ENCODE measurements at places on chromosomes 11 and 22. TPM values are rescaled to one million over a fixed set of nuclear protein-coding genes. Genes with fewer than 3 reads are reported as not detected.

- no peaks in the 10 kb centered on the region for H3K4me1 ChIP-seq
- H3K27me3 ChIP-seq = peaks cover 3% of the 10 kb centered on the region
- no peak overlapping the region for H3K4me3 ChIP-seq
- no peak for DNase-seq
These were observed 67.6 kb upstream of the TENM4 start for GRCh38 chr11:79508461-79508860.

DNA sequence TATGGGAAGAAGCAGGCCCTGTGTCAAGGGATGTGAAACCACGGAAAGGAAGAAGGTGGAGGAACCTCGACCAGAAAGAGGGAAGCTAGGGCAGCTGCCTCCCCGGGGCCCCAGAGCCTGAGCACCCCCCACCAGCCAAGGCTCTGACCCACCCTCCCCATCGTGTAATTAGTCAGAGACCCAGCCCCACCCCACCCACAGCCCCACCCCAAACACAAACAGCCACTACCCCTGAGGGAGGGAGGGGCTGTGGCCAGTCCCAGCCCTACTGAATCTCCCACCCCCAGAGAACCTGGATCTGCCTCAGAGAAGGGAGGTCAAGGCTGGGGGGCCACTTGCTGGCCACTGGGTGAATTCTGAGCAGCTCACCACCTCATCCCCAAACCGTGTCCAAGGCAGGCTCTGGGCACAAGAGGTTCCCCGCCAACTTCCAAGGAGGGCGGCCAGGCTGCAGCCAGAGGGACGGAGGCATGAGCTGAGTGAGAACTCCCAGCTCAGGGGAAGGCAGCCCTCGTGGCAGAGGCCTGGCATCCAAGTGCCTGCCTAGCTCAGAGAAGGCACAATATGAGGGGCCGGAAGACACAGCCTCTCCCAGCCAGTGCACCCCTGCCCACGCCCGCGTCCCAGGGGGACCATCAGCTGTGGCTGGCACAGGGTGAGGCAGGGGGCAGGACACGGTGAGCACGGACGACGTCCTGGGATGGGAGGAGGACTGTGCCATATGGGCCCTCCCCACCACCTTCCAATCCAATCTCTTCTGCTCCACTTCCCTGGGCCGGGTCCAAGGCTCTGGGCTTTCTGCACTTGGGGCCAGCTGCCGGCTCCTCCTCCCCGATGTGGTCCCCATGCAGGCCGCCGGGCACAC is 2.7 kb downstream of the PLXNB2 start:
- H3K27ac ChIP-seq = no peak overlapping the region
- no peak overlapping the region for H3K4me3 ChIP-seq
- H3K36me3 ChIP-seq = no peaks in the 10 kb centered on the region
- no peak for DNase-seq

DNA sequence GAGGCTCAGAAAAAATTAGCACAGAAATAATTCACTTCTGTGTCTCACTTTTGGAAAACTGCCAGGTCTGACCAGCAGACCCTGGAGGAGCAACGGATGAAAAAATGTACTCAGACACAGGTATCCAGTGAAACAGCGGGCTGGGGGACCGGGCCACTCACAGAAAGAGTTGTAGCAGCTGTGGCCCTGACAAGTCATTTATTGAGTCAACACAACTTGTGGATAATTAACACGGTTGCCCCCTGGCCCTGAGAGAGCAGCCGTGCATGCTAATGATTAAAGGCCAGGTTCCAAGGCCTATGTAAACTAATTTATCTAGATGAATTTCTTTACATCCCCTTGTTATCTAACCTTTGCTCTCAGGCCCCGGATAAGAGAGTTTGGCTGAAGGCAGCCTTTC is 131.3 kb downstream of the AASDHPPT start:
- no peak for DNase-seq
- H3K4me3 ChIP-seq = no peak overlapping the region
- no peaks in the 10 kb centered on the region for H3K36me3 ChIP-seq
- no peaks in the 10 kb centered on the region for H3K4me1 ChIP-seq
- no peak overlapping the region for H3K27ac ChIP-seq

The FAM181B gene
- not detected for total RNA-seq

GRCh38 chr11:116882386-116882785 is 45.0 kb upstream of the APOA1 start:
- no peak overlapping the region for H3K27ac ChIP-seq
- peaks cover 22% of the 10 kb centered on the region for H3K4me1 ChIP-seq
- H3K36me3 ChIP-seq = peaks cover 4% of the 10 kb centered on the region
- DNase-seq = peak; percentile 30
- H3K27me3 ChIP-seq = no peaks in the 10 kb centered on the region

The MS4A7 gene
- total RNA-seq = not detected

The PYGM gene
- total RNA-seq = 0.87 TPM

- H3K4me3 ChIP-seq = no peak overlapping the region
- no peak for DNase-seq
- H3K27ac ChIP-seq = no peak overlapping the region
- peaks cover 11% of the 10 kb centered on the region for H3K4me1 ChIP-seq
These were observed 3.0 kb upstream of the SWAP70 start for GRCh38 chr11:9660886-9661285.

- H3K36me3 ChIP-seq = no peaks in the 10 kb centered on the region
- H3K27ac ChIP-seq = no peak overlapping the region
- H3K27me3 ChIP-seq = no peaks in the 10 kb centered on the region
- H3K4me3 ChIP-seq = no peak overlapping the region
- no peaks in the 10 kb centered on the region for H3K4me1 ChIP-seq
These were observed 30.9 kb downstream of the OSBPL5 start for GRCh38 chr11:3134218-3134621.

DNA sequence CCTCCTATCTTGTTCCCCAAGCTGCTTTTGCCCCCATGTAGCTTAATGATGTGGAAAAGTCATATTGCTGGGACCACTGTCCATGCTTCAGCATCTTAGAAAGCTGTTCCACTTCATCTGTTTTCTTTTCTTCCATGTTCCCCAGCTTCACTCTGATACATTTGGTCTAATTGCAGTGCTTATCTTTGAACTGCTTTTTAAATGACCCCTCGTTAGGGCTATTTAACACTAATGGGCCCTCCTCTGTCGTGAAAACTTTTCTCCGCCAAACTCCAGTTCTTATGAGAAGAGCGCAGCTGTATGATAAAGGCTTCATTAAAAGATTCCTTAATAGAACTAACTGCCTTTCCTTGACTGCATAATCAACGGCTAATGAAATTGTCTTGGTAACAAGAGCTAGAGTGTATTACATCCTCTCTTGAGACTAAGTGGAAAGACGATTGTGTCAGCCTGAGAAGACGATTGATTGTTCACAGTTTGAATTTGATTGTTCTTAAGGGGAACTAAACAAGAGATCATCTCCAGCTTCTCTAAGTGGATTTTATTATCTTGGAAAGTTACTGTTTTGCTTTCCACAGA is 165.0 kb upstream of the MTNR1B start:
- H3K4me3 ChIP-seq = no peak overlapping the region
- DNase-seq = no peak
- no peaks in the 10 kb centered on the region for H3K27me3 ChIP-seq
- H3K27ac ChIP-seq = no peak overlapping the region
- H3K4me1 ChIP-seq = no peaks in the 10 kb centered on the region

The DENND6B gene
- total RNA-seq = 2.8 TPM

- H3K27me3 ChIP-seq = no peaks in the 10 kb centered on the region
- peaks cover 27% of the 10 kb centered on the region for H3K36me3 ChIP-seq
- DNase-seq = no peak
- H3K27ac ChIP-seq = no peak overlapping the region
- no peak overlapping the region for H3K4me3 ChIP-seq
These were observed 32.4 kb downstream of the SPECC1L start for GRCh38 chr22:24303007-24303406.

DNA sequence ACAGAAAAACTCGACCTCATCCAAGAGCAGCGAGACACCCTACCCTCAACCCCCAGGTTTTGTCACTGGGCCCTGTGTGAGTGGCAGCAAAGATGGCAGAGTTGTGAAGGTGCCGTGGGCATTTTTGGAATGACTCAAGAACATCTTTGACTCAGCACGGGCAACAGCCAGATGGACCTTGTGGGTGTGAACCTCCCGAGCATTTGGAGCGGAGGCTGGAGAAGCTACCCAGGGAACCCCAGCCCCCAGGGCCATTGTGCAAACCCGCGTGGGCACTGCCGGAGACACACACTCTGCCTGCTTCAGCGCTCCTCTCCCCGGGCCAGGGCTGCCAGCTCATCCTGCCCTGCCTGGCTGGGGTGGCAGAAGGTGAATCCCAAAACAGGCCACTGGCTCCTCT is 66.1 kb downstream of the PANX1 start:
- H3K27ac ChIP-seq = no peak overlapping the region
- DNase-seq = no peak
- H3K4me1 ChIP-seq = no peaks in the 10 kb centered on the region
- H3K27me3 ChIP-seq = no peaks in the 10 kb centered on the region
- no peaks in the 10 kb centered on the region for H3K36me3 ChIP-seq

- peaks cover 7% of the 10 kb centered on the region for H3K4me1 ChIP-seq
- no peak for DNase-seq
- H3K27ac ChIP-seq = no peak overlapping the region
- no peaks in the 10 kb centered on the region for H3K27me3 ChIP-seq
- H3K36me3 ChIP-seq = peaks cover 3% of the 10 kb centered on the region
- no peak overlapping the region for H3K4me3 ChIP-seq
These were observed 190.2 kb downstream of the SWAP70 start for GRCh38 chr11:9853929-9854552.

DNA sequence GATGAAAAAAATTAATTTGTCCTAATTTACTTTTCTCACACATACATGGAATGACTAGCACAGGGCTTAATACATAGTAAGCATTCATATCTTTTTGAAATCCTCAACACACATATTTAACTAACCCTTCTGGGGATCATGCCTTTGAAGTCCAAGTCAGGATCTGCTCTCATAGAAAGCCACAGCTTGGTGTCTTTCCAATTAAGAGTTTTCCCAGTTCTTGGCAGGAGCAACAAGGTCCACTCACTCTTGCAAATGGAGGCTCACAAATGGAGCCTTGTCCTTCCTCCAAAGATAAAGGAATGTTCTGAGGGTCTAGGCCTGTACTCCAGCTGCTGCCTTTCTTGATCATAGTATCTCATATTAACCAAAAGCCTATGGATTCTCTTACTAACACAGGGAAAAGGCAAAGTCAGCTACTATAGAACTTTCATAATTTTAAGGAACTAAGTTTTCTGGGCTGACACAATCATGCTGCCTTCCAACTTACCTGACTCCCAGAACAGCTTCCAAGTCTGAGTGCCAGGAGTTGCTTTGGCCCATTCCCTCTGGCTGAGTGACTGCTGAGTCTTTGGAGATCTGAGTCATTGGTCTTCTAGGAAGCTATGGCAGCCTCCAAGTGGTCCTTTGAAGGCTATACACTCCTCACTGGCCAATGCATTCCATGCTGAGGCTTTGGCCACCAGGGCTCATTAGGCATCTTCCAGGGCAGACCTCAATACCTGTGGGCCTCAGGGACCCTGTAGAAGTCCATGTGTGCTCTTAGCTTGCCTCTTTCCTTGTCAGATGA is 25.8 kb upstream of the NUCB2 start:
- H3K27ac ChIP-seq = no peak overlapping the region
- peaks cover 13% of the 10 kb centered on the region for H3K27me3 ChIP-seq
- H3K4me1 ChIP-seq = no peaks in the 10 kb centered on the region
- no peak overlapping the region for H3K4me3 ChIP-seq

GRCh38 chr11:79150966-79151365 is 289.9 kb downstream of the TENM4 start:
- DNase-seq = no peak
- no peak overlapping the region for H3K27ac ChIP-seq
- H3K36me3 ChIP-seq = no peaks in the 10 kb centered on the region

DNA sequence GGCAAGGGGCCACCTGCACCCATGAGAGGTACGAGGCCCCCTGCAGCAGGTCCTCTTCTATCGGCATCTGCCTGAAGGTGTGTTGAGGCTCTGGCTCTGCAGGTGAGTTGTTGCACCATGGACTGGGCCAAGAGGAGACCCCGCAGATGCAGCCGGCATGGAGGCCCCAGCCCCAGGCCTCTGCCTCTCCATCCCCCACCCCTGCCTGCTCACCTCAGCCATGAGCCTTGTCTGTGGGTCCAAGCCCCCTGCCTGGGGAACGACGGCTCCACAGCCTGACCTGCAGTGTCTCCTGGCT is 1386.2 kb downstream of the BRD1 start:
- H3K36me3 ChIP-seq = no peaks in the 10 kb centered on the region
- no peaks in the 10 kb centered on the region for H3K4me1 ChIP-seq
- no peak overlapping the region for H3K4me3 ChIP-seq
- no peaks in the 10 kb centered on the region for H3K27me3 ChIP-seq
- no peak for DNase-seq
- no peak overlapping the region for H3K27ac ChIP-seq

DNA sequence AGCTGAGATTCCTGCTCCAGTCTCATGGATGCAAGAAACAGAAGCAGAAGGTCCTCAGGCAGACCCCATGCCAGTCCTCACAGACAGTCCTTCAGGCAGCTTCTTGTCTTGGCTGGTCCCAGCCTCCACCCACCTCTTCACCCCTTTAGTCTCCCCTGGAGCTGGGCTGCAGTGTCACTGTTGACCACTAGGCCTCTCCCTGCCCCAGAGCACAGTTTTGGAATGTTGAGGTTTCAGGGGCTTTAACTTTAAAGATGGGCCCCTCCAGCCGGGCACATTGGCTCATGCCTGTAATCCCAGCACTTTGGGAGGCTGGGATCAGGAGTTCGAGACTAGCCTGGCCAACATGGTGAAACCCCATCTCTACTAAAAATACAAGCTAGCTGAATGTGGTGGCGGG is 39.5 kb upstream of the GCAT start:
- H3K4me3 ChIP-seq = no peak overlapping the region
- peaks cover 7% of the 10 kb centered on the region for H3K36me3 ChIP-seq
- no peaks in the 10 kb centered on the region for H3K27me3 ChIP-seq
- peak; percentile 16 for DNase-seq

The GDPD4 gene
- total RNA-seq = not detected

DNA sequence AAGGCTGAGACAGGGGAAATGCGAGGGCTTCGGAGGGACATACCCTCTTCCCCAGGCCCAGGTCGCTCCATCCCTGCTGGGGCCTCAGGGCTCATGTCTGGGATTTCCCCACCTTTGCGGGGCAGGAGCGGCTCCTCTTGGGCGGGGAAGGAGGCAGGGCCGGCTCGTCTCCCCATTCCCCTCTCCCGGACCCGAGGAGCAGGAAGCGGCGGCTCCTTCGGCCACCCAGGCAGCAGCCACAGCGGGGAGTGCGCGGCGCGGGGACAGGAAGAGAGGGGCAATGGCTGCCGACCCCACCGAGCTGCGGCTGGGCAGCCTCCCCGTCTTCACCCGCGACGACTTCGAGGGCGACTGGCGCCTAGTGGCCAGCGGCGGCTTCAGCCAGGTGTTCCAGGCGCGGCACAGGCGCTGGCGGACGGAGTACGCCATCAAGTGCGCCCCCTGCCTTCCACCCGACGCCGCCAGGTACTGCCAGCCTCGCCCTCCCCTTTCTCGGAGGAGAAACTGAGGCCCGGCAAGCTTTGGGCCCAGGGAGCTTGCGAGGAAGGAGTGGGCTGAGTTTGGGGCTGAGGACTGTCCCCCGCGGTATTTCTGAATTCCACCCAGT is at the start of gene ANKK1:
Gene ANKK1, plus strand, starts transcription at position 175 of the 607 bp plus-strand sequence. Its CDS starts 106 bp downstream, at position 281.
- peak; percentile 9 for DNase-seq
- no peak within 1 kb of the TSS for H3K4me3 ChIP-seq
- H3K27ac ChIP-seq = no peak within 1 kb of the TSS

- no peaks in the 10 kb centered on the region for H3K27me3 ChIP-seq
- peaks cover 39% of the 10 kb centered on the region for H3K36me3 ChIP-seq
- no peak for DNase-seq
- H3K4me1 ChIP-seq = peaks cover 13% of the 10 kb centered on the region
- H3K27ac ChIP-seq = peak overlapping the region; percentile 28
These were observed 32.1 kb downstream of the SERPIND1 start for GRCh38 chr22:20805972-20806471.
